Activated T-helper 17 cell treated with anti-CD3 and anti-CD28 coated beads, Interleukin-2, amount 50 U/mL, for 72 hours (primary cell): ENCODE measurements at places on chromosomes 2 and 18.

GRCh38 chr18:5556310-5556974, 12.6 kb upstream of the EPB41L3 start:
- H3K27ac ChIP-seq, result no peak overlapping the region
- H3K4me1 ChIP-seq, result no peaks in the 10 kb centered on the region
- H3K27me3 ChIP-seq, result peaks cover 19% of the 10 kb centered on the region

GRCh38 chr2:174535757-174536703, 49.2 kb upstream of the GPR155 start:
- H3K36me3 ChIP-seq, result no peaks in the 10 kb centered on the region
- peaks cover 8% of the 10 kb centered on the region for H3K4me1 ChIP-seq
- no peak overlapping the region for H3K4me3 ChIP-seq

DNA sequence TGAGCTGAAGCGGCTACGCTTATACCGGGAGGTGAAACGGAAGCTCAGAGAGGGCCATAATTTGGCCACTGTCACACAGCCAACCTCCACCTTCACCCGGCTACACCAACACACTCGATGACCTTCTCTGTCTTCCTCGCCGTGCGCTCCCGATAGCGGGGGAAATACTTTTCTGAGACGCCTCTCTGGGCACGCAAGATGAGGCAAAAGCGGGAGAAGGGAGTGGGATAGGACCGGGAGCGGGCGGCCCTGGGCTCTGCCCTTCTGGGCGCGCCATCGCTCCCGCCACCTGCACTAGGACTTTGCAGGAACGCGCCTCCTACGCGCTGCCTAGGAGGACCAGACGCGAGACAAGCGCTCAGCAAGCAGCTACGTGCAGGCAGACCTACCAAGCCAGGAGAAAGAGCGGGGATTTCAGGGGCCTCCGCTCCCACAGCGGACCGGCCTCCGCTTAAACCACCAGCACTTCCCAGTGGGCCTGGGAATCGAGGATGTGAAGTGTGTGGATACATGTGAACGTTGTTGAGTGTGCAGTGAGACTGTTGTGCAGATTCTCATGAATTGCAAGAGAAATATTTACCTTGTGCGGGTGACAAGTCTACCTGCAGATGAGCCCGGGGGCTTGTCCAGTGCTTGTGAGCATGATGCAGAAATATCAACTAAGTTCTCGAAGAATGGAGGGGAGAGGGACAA, 11.4 kb downstream of the SIX3 start:
- H3K36me3 ChIP-seq, result no peaks in the 10 kb centered on the region
- no peak overlapping the region for H3K27ac ChIP-seq
- peak overlapping the region; percentile 38 for H3K4me3 ChIP-seq
- peaks cover 68% of the 10 kb centered on the region for H3K27me3 ChIP-seq

DNA sequence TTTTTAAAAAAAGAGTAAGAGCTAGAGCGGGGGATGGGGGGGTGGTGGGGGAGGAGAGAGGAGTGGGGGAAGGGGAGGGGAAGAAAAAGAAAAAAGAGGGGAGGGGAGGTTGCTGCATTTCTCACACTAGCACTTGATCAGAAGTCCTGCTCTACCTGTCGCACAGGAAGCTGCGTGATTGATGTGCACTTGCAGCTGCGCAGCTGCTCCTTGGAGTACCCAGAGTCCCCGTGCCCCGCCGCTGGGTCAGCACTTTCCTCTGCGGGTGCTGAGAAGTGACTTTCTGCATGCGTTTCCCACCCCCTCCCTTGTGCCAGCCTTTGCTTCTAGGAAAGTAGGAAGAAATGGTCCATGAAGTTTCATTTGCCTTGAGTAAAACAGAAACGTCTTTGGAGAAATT, 297.3 kb downstream of the ETAA1 start:
- H3K36me3 ChIP-seq, result no peaks in the 10 kb centered on the region
- H3K27ac ChIP-seq, result no peak overlapping the region
- no peak overlapping the region for H3K4me3 ChIP-seq
- H3K4me1 ChIP-seq, result no peaks in the 10 kb centered on the region
- no peak for ATAC-seq
- peaks cover 12% of the 10 kb centered on the region for H3K27me3 ChIP-seq

GRCh38 chr2:38649176-38649728, 16.7 kb upstream of the GALM start:
- H3K27ac ChIP-seq, result no peak overlapping the region
- no peaks in the 10 kb centered on the region for H3K36me3 ChIP-seq
- ATAC-seq, result no peak
- H3K4me1 ChIP-seq, result peaks cover 19% of the 10 kb centered on the region
- no peaks in the 10 kb centered on the region for H3K27me3 ChIP-seq

- H3K4me1 ChIP-seq, result no peaks in the 10 kb centered on the region
- peaks cover 36% of the 10 kb centered on the region for H3K27me3 ChIP-seq
- no peaks in the 10 kb centered on the region for H3K36me3 ChIP-seq
Measured at GRCh38 chr2:118049816-118050140, 35.9 kb upstream of the CCDC93 start.

GRCh38 chr18:46051731-46052461, 20.2 kb downstream of the PSTPIP2 start:
- peak overlapping the region; percentile 15 for H3K4me3 ChIP-seq
- no peaks in the 10 kb centered on the region for H3K27me3 ChIP-seq
- ATAC-seq, result peak; percentile 15
- no peak overlapping the region for H3K27ac ChIP-seq
- no peaks in the 10 kb centered on the region for H3K36me3 ChIP-seq
- H3K4me1 ChIP-seq, result peaks cover 32% of the 10 kb centered on the region

GRCh38 chr18:31100436-31101182, 1.6 kb downstream of the DSC2 start:
- H3K27ac ChIP-seq, result no peak overlapping the region
- peaks cover 13% of the 10 kb centered on the region for H3K27me3 ChIP-seq
- no peak overlapping the region for H3K4me3 ChIP-seq
- no peaks in the 10 kb centered on the region for H3K36me3 ChIP-seq
- ATAC-seq, result no peak
- H3K4me1 ChIP-seq, result no peaks in the 10 kb centered on the region

- peaks cover 15% of the 10 kb centered on the region for H3K4me1 ChIP-seq
- no peaks in the 10 kb centered on the region for H3K36me3 ChIP-seq
- H3K27ac ChIP-seq, result no peak overlapping the region
Measured at GRCh38 chr2:11309706-11310105, 34.7 kb downstream of the ROCK2 start.

DNA sequence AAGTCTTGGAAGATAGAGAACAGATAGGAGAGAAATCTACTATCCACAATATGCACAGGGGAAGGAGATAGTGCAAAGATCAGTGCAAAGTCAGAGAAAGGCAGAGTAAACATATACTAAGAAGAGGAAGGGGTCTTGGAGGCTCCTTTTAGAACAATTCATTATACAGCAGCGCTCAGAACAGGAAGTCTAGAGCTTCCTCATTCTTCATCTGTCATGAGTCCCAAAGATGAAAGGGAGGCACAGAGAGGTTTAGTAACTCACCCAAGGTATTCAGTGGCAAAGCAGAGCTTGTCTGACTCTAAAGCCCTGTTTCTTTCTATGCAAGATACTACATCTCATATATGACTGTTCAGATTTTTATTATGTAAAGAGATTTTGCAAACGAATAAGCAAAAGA, 1.4 kb downstream of the SP110 start:
- H3K27ac ChIP-seq, result peak overlapping the region; percentile 79
- no peaks in the 10 kb centered on the region for H3K27me3 ChIP-seq
- H3K36me3 ChIP-seq, result peaks cover 8% of the 10 kb centered on the region
- peak; percentile 28 for ATAC-seq
- H3K4me1 ChIP-seq, result peaks cover 31% of the 10 kb centered on the region
- H3K4me3 ChIP-seq, result peak overlapping the region; percentile 93

- H3K27ac ChIP-seq, result no peak overlapping the region
- no peaks in the 10 kb centered on the region for H3K36me3 ChIP-seq
- H3K4me3 ChIP-seq, result no peak overlapping the region
- no peaks in the 10 kb centered on the region for H3K27me3 ChIP-seq
- no peaks in the 10 kb centered on the region for H3K4me1 ChIP-seq
Measured at GRCh38 chr18:37845498-37845897, 279.9 kb upstream of the CELF4 start.

DNA sequence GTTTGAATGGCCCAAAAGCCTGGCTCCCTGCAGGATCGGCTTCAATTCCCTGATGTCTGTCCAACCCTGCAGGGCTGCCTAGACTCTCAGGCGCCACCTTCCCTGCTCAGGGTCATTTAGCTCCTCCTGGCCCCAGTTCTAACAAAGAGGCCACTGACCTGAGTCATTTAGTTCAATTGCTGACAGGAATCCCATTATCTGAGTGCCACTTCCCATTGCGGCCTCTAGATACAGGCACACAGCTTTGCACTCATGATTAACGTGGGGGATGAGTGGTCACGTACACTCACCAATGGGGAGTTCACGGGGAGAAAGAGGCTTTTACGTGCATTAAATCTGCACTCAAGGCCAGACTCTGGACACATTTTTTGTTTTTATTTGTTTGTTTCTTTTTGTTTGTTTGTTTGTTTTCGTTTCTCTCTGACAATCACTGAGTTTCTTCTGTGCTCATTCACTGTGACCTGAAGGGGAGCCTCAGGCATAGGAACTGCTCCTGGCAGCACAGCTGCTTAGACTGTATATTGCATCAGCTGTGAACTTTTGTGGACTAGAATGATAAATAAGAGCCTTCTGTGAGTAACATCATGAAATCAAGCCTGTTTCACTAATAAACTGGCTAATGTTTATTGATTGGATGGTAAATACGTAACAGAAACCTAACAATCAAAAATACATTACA, 118.9 kb upstream of the CTNNA2 start:
- no peak overlapping the region for H3K27ac ChIP-seq
- ATAC-seq, result no peak
- H3K4me3 ChIP-seq, result no peak overlapping the region
- H3K36me3 ChIP-seq, result no peaks in the 10 kb centered on the region
- H3K4me1 ChIP-seq, result no peaks in the 10 kb centered on the region
- H3K27me3 ChIP-seq, result no peaks in the 10 kb centered on the region
